Left cardiac atrium (tissue), 4 donors: ENCODE measurements at places on chromosomes 12 and 14. TPM values are rescaled to one million over a fixed set of nuclear protein-coding genes. Genes with fewer than 3 reads are reported as not detected.

CLEC4A gene
- total RNA-seq = 1.0 TPM

DNA sequence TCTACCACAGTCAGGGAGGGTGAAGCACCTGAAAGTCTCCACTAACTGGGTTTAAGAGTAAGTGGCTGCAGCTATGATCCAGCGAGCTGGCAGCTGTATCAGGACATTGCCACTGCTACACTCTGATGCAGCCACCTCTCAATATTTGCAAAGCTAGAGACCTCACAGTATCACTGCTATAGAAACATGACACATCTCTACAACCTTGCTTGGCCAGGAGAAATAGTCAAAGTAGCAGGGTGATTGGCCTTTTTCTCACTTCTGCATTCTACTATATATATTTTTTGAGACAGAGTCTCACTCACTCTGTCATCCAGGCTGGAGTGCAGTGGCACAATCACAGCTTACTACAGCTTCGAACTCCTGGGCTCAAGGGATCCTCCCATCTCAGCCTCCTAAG, 9.3 kb upstream of the FMNL3 start:
- no peak for DNase-seq

GRCh38 chr12:13431041-13431440, 234.5 kb downstream of the EMP1 start:
- no peak for DNase-seq

GRCh38 chr14:60008042-60008441, 83.7 kb upstream of the PCNX4 start:
- DNase-seq = no peak

NEUROD4 gene
- not detected for total RNA-seq

GRCh38 chr12:1842183-1842904, 22.0 kb downstream of the LRTM2 start:
- DNase-seq = no peak

OLR1 gene
- 0.60 TPM for total RNA-seq

DNA sequence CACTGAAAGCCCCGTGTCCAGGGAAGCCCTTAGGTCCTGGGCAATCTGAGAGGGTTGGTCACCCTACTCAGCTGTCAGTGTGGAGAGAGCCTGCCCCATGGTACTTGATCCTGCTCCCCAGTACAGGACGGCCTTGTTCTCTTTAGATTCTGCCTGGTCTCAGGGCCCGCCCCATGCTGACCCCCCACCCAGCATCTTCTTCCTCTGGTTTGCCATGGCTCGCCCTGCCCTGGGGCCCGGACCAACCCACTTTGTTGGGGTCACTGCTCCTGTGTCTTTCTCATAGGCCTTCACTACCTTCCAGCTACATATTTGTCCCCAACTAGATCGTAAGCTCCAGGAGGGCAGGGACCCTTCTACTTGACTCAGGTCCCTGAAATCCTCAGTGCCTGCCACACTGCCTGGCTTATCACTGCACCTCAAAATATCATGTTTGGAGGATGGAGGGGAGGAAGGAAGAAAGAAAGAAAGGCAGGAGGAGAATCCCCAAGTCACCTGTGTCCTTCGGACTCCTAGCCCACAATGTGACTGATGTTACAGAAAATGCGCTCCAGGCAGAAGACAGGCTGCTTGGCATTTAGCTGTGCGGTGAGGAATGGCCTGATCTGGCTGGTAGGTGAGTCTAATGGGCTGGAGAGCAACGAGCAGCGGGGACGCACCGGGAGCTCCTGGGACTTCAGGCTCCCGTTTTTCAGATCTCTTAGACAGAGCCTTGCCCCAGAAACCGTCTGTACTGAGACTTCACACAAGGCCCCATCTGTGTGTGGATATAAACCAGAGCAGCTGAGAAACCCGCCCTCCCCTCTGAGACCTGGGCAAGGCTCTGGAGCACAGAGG, 66.1 kb downstream of the C14orf132 start:
- no peak for DNase-seq

DNA sequence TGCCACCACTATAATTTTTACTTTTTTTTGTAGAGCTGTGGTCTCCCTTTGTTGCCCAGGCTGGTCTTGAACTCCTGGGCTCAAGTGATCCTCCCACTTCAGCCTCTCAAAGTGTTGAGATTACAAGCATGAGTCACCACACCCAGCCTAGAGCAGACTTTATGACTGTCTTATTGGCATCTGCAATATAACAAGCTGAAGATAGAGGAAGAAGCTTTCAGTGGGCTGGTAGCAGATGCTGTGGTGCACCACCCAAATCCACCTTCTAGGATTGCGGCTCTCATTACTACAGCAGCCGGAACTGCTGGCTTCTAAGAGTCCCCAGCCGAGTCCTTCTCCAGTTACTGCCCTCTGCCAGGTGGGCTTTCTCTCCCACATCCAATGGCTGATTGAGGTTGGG, 7.6 kb upstream of the STK38L start:
- DNase-seq = no peak

- no peak for DNase-seq
These were observed 50.0 kb upstream of the BCL2L14 start for GRCh38 chr12:12020762-12021161.

GRCh38 chr14:94581127-94581999, at the start of gene SERPINA5:
TSS of gene SERPINA5 (plus strand) at chr14:94581426. CDS start at chr14:94587363, 5,937 bp downstream.
- DNase-seq = peak; percentile 78
